ENCODE measurements at places on chromosomes 2 and 18.

DNA sequence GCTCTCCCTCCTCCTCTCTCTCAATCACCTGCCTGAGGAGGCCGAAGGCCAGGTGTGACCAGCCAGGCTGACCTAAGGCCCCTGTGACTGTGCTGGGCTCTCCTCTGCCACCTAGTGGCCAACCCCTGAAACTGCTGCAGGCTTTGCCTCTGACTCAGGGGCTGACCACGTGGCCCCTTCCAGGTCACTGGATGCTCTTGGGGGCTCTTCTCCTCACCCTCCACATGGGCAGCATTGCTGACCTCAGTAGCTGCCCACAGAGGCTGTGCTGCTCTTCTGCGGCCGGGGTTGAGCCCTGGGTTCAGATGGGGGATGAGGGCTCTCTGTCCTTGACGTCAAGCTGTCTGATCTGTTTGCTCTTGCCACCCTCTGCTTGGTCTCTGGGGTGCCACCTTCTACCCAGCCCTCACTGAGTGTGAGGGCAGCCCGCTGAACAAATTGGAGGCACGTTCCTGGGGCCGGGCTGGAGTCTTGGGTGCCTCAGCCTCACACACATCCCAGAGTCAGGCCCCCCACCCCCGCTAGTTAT lies 122.7 kb downstream of the TWIST2 start:
- no peak for DNase-seq

DNA sequence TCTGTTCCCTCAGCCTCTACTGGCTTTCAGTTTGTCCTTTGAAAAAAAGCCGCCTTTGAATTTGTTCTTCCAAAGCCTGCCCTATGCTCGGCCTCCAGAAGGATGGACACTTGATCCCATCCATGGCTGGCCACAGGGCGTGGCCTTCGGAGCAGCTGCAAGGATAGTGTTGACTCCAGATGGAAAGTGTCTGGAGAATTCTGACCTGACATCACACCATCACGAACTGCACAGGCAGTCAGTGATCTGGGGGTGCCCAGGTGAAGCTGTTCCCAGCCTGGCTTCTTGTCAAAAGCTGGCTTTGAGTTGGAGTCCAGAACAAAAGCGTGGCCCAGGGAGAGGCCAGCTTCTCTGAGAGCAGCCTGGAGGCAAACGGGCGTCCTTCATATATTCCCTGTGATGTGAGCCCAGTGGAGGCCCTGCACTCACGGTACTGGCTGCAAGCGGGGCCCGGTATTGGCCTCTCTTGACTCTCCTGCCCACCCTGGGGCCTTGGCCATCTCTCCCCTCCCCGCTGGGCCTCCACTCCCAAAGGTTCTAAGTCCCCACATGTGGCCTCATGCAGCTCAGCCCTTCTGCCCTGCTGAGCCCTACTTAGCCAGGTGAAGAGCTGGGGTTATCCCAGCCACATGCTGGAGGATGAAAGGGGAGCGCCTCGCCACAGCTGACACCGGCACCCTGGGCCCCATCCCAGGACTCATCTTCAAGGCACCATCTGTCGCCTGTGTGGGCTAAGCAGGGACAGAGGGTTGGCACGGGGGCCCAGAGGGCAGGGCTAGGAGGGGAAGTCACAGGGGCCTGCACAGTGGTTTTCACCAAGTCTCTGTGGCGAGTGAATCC lies 20.4 kb upstream of the ATOH8 start:
- DNase-seq = no peak

DNA sequence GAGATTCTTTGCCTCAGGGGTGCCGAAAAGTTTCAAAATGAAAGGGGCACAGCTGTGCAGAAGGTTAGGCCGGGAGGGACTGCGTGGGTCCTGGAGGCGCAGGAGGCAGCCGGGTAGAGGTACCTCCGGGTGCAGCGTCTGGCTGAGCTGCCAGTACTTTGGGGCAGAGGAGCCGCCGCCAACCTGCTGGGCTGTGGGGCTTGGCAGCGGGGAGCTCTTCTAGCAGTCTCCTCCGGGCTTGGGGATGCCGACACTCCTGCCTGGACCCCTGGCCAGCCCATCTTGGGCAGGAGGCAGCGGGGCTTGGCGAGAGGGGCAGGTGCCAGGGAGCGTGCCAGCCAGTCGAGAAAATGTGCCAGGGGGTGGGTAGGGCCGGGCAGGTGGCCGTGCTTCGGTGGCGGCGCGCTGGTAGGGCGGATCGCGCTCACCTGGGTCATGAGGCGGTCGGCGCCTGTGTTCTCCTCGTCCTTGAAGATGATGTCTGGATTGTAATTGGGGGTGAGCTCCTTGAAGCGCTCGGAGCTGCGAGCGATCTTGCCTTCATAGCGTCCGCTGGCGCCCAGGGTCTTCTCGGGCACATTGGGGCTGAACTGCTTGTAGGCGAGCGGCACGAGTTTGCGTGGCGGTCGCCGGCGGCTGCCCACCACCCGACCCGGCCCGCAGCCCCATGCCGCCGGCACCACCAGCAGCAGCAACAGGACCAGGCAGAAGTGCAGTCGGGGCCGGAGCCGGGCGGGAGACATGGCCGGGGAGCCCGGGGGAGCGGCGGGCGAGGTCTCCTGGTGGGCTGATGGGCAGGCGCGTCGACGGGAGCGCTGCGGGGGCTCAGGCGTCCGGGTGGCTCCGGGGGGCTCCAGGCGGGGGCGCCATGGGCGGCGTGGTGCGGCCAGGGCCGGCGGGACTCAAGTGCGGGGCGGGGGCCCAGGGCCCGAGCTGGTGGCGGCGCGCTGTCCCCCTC lies 717 bp downstream of the IHH start:
- no peak for DNase-seq

- DNase-seq = no peak
These were observed 180.8 kb downstream of the SLC8A1 start for GRCh38 chr2:40271094-40271493.

DNA sequence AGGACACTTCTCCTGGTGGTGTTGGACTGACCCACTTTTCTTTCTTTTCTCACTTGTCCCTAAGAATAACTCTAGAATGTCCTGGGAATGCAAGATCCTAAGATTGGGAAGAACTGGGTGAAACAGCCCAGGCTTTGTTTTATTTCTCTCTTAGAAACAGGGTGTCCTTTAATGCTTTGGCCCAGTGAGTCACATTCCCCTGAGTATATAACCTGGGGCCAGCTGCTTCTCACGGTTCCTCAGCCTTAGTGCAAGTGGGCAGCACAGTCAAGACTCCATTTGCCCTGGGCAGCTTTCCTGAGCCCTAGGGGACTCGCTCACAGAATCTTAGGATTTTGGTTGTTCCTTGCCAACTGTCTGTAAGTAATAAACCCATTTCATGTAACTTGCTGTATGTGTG lies 355.0 kb downstream of the DSC3 start:
- no peak for DNase-seq

GRCh38 chr2:24287171-24287570 lies 73.2 kb downstream of the ITSN2 start:
- DNase-seq = no peak

DNA sequence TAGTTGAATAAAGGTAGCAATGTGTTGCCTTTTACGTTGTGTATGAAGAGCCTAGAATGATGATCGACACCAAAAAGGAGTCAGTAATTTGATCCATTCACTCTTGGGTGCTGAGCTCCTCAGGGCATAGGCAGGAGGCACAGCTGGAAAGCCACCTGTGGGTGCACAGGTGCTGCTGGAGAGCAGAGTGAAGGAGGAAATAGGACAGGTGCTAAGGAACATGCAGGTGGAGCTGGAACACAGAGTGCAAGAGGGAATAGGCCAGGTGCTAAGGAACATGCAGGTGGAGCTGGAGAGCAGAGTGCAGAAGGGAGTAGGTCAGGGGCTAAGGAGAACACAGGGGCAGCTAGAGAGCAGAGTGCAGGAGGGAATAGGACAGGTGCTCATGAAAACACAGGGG lies 86.1 kb downstream of the SH3YL1 start:
- DNase-seq = no peak

GRCh38 chr2:8154936-8155335 lies 526.9 kb upstream of the ID2 start:
- no peak for DNase-seq
